ENCODE measurements at places on chromosomes 6 and 20.

- DNase-seq: no peak
Observed at GRCh38 chr6:6008089-6008647, 1.4 kb upstream of the NRN1 start.

GRCh38 chr20:24537210-24537609 is 67.8 kb downstream of the SYNDIG1 start:
- no peak for DNase-seq

GRCh38 chr6:129481706-129482105 is 228.3 kb downstream of the ARHGAP18 start:
- no peak for DNase-seq

DNA sequence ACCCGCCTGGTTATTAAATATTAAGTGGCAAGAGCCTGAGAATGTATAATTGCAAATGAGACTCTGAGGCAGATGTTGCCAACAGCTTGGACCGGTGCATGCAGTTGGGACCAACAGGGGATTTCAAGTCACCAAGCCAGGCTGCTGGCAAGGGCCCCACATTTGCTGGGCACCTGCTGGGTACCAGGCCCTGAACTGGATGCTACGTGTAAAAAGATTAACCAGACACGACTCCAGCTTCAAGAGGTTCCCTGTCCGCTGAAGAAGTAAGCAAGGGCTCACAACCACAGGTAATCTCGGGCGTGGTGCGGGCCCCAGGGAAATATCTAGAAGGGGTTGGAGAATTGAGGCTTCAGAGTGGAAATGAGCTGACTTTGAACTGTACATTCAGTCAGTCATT is 13.2 kb upstream of the SIRPA start:
- no peak for DNase-seq

DNA sequence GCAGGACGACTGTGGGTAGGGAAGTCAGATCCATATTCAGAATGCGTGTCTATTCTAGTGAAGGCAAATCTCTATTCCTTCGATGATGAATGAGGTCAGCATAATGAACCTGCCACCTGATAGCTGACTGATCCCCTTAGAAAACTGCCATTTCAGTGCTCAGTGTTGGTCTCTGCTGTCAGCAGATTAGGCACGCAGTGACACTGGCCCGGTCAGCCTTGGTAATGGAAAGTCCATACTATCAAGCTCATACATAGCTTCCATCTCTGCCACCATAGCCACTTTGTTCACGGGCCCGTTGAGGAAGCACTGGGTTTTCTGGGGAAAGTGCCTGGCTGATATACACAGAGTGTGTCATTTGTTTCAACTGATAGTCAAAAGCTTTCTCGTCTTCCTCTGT is 54.0 kb downstream of the C6orf52 start:
- no peak for DNase-seq

- no peak for DNase-seq
Observed at GRCh38 chr6:166415833-166416347, 33.1 kb upstream of the MPC1 start.

DNA sequence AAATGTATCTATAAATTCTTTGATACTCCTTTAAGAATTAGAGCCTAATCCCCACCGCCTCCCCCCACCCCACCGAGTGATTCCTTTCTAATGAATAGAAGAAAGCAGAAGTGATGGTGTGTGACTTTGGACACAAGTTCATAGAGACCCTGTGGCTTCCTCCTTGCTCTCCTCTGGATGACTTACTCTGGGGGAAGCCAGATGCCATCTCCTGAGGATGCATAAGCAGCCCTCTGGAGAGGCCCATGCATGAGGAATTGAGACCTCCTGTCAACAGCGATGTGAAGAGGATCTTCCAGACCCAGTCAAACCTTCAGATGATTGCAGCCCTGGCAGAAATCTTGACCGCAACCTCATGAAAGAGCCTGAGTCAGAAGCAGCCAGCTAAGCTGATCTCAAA is 21.1 kb downstream of the AHCY start:
- DNase-seq: no peak

- DNase-seq: peak; percentile 6
Observed at GRCh38 chr6:72522735-72523141, 99.1 kb upstream of the KCNQ5 start.

- DNase-seq: no peak
Observed at GRCh38 chr6:112576423-112576822, 229.3 kb downstream of the RFPL4B start.

DNA sequence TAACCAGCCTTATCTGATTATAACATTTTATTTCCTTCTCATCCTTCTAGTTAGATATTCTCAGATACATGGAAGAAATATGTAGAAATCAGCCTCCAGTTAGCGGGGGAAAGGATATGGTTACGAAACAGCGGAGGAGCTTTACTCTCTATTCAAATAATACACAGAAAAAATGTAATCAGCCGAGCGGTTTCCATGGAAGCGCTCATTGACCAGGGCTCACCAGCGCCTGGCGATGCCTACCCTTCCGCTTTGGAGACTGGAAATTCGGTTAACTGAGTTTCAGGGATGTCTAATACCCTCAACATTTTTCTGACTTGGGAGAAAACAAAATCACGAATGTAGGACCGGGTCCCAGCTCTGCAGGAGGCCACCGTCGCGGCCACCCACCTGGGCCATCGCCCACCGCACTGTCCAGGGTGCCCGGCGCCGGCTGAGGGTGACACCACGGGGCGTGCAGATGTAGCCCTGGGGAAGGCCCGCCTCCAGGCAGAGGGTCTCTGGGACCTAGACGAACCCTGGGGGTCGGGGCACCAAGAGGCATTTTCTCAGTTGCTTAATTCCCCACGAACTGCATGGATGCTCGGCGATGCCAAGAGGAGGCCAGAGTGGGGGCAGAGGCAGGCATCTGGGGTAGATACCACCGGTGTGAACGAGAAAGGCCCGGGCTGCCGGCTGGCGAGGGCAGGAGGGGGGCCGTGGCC is 1.7 kb downstream of the PRR18 start:
- DNase-seq: no peak

DNA sequence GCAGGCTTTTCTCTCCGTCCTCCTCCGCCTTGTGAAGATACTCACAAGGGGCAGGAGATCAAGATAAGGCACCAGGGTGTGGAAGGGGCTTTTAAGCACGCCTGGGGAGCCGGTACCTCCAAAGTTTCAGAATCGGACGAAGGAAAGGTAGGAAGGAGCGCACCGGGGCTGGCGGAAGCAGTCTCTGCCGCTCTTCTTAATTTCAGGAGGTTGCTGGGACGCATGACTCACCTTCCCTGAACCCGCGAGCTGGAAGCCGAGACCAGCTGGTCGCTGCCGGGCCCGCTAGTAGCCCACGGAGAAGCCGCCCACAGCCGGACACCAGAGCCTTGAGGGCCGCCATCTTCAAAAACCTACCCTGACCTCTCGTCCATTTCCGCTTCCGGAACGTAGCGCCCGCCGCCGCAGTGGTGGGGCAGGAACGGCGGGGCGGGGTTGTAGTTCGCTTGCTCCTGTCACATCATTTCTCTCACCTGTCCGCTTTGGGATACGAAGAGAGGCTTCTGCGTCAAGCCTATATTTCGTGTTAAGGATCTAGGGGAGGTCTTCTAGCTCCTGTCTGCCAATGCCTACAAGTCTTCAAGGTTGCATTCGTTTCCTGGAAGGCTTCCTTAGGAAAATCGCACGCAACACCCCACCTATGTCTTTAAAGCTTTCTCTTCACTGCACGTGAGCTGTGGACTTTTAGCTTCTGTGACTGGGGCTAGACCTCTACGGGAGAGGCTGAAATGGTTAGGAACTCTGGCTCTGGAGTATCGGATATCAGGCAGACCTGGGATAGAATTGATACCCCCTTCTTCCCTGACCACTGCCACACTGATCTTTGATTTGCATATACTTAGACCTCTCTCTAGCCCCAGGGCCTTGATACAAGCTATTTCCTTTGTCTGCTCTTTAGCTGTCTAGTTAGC is at the start of gene MRPS18A:
Gene MRPS18A (minus strand): TSS at position 355 of the 911 bp plus-strand sequence. CDS start 12 bp downstream, at position 343.
- DNase-seq: peak; percentile 51

DNA sequence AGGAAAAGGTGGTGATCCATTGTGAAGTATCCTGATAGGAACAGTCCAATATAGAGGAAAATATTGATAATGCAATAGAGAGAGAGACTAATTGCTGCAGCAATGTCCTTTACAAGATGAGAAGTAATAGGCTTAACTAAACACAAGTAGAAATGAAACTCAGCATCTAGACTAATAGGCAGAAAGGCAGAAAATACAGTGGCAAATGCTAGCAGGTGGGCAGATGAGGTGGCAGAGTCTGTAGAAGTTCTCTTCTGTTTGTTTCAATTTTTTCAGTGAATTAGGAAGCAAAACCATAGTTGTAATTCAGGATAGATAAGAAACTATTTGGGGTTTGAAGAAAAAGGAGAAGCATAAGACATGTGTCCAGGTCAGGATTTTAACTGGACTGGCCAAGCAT is 236.7 kb upstream of the HS3ST5 start:
- no peak for DNase-seq

DNA sequence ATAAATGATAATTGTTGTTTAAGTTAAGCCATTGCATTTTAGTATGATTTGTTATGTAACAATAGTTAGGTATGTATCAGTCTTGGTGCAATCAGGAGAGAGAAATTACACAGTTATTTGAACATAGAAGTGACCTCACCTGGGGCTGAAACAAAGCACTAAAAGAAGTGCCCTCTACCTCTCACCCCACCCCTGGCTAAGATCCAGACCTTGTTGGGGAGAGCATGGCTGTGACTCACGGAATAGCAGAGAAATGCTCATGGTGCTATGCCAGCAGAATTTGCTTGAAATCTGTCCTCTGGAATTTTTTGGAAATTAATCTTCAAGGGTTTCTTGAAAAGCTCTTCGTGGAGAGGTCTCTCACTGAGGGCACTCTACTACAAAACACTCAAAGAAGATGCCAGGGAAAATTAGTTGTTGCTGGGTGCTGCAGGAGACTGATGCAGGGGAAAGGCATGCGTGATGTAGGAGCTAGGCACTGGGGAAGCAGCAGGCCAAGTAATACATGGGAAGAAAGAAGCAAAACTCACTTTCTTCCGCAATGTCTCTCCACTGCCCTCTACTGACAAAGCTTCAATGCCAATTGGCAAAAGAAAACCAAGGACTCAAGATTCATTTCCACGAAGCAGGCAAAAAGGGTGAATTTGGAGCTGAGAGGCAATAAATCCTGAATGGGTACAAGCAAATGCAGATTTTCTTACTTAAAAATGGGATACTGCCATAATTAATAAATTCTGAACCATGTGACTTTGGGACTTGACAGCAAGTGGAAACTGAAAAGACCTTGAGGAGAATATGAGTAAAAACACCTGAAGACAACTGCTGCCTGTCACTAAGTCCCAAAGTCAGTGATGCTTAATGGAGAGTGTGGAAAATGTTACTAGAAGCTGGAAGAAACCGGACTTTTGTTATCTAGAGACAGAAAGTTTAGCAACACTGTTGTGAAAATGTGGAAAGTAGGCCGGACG is 136.3 kb upstream of the ZNF184 start:
- no peak for DNase-seq

- DNase-seq: no peak
Observed at GRCh38 chr6:149140137-149140909, 177.2 kb upstream of the TAB2 start.

DNA sequence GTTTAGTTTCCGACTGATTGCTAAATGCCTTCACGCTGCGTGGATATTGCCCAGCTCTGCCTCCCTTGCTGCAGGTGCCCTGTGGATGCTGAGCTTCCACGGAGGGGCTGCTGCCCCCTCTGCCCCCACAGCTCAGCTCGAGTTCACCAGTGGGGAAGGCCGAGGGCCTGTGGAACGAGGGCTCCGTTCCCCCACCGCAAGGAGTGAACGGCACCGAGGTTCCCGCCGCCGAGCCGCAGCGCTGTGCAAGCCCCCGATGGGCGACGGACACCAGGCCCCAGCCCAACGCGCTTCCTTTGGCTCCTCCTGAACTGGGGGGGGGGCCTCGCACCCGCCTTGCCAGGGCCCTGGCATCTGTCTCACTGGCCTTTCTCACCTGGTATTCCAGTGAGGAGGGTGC is 17.7 kb downstream of the DLL1 start:
- no peak for DNase-seq

DNA sequence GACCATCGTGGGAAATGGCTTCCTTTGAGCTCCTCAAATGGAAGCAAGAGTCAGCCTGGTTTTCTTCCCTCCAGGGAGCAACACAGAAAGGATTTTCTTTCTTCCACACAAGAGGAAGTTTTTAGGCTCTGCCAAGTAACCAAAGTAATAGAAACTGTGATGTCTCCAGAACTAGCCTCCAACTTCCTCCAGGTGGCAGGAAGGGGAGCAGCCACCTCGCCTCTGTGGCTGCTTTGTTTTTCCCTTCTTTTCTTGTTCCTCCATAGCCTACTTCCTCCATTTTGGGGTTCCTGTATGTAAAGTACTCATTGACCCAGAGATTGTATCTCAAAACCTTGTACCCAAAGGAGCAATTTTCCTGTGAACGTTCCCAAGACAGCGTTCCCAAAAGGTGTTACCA is 32.7 kb upstream of the CCR6 start:
- no peak for DNase-seq

- DNase-seq: no peak
Observed at GRCh38 chr6:134080171-134080795, 27.9 kb upstream of the SLC2A12 start.

GRCh38 chr20:52411611-52412010 is 220.0 kb upstream of the ZFP64 start:
- DNase-seq: no peak

- DNase-seq: no peak
Observed at GRCh38 chr20:60212695-60213094, 254.5 kb downstream of the CDH26 start.

DNA sequence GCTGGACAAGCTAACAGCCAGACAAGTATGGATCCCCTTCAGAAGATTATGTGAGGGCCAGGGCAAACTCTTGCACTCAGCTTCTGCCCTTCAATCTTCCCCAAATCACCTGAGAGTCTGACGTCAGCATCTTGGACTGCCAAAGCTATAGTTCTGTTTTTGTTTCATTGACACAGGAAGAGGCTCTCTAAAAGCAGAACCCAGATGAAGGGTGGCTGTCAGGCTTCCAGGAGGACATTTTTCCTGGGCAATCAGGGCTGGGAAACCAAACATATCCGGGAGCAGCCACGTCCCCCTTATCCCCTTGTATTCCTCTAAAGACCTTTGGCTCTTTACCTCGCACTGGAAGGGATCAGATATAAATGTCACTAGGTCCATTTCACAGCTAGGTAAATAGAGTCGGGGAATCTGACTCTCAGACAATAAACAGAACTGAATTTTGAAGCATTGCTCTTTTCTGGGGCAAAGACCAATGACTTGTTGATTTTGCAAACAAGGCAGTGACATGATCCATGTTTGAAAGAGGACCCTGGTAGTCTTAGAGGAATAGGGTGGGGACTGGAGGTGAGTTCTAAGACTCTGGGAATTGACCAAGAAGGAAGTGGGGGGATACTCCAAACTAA is 13.3 kb downstream of the MAFB start:
- DNase-seq: no peak

GRCh38 chr6:134740473-134741199 is 209.3 kb downstream of the ALDH8A1 start:
- DNase-seq: no peak

- no peak for DNase-seq
Observed at GRCh38 chr6:144749263-144749662, 464.1 kb downstream of the UTRN start.

Measured in HFF-Myc (cell line).